ENCODE measurements at places on chromosomes 7 and 10.

- no peak for DNase-seq
These were observed 327.4 kb downstream of the SORCS1 start for GRCh38 chr10:106836933-106837663.

DNA sequence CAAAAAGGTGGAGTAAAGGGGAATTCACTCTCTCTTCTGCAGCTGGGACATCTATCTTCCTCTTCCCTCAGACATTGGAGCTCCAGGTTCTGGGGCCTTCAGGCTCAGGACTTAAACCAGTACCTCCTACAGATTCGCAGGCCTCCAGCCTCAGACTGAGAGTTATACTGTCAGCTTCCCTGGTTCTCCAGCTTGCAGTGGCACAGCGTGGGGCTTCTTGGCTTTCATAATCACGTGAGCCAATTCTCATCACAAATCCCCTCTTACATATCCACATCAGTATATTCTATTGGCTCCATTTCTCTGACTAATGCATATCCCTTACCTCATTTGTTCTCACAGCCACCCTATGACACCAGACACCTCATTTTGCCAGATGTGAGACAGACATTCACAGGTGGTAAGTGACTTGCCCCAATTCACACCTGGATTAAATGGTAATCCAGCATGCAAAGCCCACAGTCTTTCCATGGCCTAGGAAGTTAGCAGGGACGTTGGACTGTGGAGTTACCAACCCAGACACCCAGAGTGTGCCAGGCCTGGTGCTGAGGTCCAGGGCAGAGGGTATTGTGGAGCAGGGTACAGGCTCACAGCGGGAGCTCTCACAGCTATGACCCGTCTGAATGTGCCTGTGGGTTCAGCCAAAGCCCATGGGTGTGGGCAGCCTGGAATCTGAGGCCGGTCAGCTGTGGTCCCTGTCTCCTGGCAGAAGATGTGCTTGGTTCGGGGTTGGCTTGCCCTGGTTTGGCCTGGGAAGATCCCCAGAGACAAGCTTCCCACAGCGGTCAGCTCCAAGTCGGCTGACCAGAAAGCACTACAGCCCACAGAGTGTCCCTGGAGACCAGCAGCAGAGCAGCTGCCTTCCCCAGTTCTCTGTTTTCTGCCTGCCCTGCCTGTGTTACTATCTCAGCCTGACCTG, 18.4 kb upstream of the ZCCHC24 start:
- DNase-seq: no peak

GRCh38 chr7:113824117-113824823, 94.5 kb downstream of the PPP1R3A start:
- DNase-seq: no peak

DNA sequence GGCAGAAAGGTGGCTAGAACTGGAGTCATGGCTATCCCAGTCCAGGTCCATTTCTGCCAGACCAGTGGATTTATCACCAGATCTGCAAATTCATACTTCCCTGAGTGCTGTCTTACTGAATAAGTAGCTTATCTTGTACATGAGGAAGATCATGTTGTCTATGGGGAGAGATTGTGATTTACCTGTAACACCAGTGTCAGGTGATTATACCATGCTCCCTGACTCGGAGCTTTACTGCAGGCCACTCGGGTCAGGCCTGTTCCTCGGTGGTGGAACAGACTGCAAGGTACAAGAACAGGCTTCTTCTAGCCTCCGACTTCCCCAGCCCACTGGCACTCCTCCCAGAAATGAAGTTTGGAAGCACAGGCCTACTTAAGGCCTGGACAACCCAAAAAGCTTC, 42.6 kb upstream of the DLG5 start:
- no peak for DNase-seq

- DNase-seq: no peak
These were observed 115.0 kb downstream of the EGFR start for GRCh38 chr7:55133630-55134358.

GRCh38 chr7:55016061-55016745, 2.6 kb upstream of the EGFR start:
- no peak for DNase-seq

DNA sequence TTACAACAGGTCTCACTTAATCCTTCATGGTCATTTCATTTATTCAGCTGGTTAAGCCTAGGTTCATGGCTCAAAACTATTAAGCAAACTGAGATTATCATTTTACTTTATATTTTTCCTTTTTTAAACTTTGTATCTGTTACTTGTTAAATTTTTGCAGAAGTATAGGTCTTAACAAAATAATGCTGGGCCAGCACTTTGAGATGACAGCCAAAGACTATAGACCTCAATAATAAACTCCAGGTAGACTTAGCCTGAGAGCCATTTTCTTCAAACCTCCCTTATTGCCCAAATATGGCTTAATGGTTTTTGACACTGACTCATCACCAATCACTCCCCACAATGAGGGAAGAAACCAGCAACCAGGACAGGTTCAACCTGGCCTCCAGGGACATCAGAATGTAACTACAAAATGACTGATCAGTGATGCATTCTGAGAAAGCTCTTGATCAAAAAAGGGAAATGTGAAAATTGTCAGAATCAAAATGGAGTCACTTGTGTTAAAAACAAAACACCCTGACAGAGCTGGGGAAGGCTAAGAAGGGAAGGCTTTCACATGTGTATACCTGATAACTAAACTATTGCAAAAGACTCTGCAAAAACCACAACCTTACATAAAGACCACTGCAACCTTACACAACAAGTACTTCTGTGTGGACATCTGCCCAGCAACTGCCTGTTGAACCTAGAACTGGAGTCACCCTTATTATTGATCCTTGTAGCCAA, 2.1 kb upstream of the CCDC126 start:
- DNase-seq: peak; percentile 49

DNA sequence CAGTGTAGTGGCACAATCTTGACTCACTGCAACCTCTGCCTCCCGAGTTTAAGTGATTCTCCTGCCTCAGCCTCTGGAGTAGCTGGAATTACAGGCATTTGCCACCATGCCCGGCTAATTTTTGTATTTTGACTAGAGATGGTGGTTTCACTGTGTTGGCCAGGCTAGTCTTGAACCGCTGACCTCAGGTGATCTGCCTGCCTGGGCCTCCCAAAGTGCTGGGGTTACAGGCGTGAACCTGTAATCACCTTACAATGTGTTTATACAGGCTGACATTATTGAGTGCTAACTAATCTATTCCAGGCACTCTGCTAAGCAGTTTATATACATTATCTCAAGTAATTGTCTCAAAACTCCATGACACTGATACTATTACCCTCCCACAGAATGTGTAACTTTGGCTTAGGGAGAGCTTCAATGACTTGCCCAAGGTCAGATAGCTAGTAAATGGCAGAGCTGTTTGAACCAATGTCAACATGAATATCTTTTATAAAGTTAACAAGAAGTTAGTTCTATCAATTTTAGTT, 36.8 kb downstream of the KIFBP start:
- DNase-seq: no peak

GRCh38 chr10:121732656-121733445, 134.6 kb upstream of the FGFR2 start:
- no peak for DNase-seq

DNA sequence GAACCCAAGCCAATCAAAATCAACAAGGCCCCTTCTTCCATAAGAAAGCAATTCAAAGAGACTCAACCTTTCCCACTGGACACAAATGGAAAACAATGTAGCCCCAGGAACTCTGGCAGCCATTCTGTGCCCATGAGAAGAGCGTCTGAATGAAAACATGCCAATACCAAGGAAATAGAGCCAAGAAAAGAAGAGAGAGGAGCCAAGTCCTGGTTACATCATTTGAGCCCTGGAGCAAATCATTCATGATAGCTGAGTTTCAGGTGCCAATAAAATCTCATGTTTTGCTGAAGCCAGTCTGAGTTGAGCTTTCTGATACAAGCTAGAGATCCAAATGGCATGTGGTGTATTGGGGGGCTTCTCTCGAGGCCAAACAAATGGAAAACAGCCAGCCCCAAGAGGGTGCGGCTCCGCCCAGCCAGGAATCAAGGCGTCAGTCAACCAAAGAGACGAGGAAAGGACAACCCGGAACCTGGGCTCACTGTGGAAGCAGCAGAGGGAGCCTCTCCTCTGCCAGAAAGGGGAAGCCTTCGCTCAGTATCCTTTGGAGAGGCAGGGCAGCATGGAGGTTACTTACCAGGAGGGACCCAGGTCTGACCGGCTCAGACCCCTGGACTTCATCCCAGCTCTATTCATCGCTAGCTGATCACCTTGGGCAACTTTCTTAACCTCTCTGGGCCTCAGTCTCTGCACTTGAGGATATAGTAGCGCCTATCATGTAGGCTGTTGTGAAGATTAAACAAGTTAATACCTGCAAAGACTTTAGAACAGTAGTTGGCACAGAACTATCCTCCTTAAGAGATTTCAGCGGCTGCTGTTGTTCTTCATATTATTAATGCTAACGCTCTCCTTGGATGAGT, 61.8 kb downstream of the OAT start:
- DNase-seq: no peak

- no peak for DNase-seq
These were observed 259.7 kb upstream of the MGMT start for GRCh38 chr10:129207297-129207696.

GRCh38 chr10:4215963-4216575, 431.1 kb upstream of the KLF6 start:
- DNase-seq: no peak

GRCh38 chr7:6367701-6368211, 80.0 kb downstream of the DAGLB start:
- DNase-seq: no peak

GRCh38 chr7:2080060-2080387, 152.7 kb downstream of the MAD1L1 start:
- DNase-seq: no peak

GRCh38 chr10:76902949-76903348, 734.7 kb downstream of the KCNMA1 start:
- DNase-seq: no peak

GRCh38 chr7:121913947-121914675, 41.1 kb downstream of the PTPRZ1 start:
- DNase-seq: no peak

- no peak for DNase-seq
These were observed 60.2 kb downstream of the MAD1L1 start for GRCh38 chr7:2172311-2173188.

DNA sequence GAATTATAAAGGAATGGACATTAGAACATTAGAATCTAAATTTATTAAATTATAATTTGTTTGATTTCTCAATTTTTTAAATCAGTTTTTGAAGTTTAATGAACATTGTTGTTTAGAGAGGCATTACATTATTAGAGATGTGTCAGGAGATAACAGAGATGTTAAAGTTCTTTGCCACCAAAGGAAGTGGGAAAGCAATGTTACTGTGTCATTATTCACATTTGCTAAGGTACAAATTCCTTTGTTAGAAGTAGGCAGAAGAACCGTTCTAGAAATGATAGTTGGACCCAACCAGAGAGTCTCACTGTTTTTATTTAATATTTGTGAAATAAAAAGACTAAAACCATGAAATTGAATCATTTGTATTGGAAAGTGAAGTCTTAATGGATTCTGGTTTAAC, 92.9 kb downstream of the MDFIC start:
- DNase-seq: no peak

DNA sequence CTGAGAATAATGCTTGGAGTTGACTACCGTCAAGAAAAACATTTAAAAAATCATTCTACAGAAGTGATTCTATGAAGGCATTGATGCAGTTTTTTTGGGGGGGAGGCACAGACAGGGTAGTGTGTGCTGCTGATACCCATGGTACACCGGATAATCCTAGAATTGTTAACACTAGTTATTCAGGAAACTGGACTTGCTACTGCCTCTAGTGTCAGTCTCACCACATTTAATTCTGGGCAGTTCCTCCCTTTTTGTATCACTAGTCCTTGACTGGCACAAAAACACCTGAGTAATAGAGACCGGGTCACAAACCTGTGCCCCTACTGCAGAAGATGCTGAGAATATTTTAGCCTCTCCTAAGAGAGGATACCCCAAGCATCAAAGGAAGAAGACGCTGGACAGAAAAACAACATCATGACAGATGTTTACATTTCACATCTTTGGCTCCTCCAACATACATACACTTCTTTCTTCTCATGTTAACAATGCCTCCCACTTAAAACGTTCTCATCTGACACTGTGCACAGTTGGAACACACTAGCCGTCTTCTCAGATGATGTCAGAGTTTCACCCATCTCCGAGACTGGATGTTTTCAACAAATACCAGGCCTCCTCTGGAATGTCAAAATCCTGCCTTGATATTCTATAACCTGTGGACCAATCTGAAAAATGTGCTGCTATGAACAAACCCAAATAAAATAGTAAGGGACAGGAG, 13.1 kb upstream of the TCAF1 start:
- DNase-seq: no peak

DNA sequence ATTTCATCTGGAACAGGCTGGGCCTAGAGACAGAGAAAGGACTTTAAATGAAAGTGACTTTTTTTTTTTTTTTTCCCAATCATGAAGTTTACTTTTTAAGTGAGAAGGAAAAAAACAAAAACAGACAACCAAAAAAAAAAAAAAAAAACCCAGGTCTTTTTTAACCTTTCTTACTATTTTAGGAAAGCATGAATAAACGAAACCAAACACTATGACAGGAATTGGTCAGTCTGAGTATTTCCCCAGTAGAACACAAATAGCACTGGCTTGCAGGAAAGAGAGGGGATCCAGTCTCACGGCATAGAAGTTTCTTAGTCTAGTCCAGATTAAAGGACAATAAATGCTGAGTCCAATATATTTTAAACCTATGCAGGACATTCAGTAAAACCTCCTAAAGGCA, 180.5 kb upstream of the CCDC6 start:
- DNase-seq: no peak

GRCh38 chr7:17030559-17030958, 148.8 kb upstream of the AGR3 start:
- no peak for DNase-seq

DNA sequence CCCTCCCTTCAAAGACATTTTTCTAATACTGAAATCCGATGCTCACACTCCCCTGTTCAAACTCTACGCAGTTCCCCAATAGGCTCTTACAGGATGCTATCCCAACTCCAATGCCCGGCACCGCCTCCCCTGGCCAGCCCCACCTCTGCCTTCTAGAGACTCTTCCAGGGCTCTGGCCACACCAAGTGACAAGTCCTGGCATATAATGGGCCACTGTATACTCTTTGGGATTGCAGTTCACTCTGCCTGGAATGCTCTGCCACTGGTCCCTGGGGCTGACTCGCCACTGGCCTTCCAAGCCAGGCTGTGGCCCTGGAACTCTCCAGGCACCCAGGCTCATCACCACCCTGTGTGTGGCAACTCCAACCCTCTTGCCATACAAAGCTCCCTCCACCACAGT, 3.1 kb upstream of the BRI3 start:
- DNase-seq: no peak

GRCh38 chr10:3408603-3409365, 236.2 kb upstream of the PITRM1 start:
- DNase-seq: no peak
